Renal cortex interstitium (tissue), 15 donors: ENCODE measurements at places on chromosomes 2 and 18.

- DNase-seq: peak; percentile 38
Observed at GRCh38 chr2:239881561-239882320, 143.4 kb downstream of the NDUFA10 start.

DNA sequence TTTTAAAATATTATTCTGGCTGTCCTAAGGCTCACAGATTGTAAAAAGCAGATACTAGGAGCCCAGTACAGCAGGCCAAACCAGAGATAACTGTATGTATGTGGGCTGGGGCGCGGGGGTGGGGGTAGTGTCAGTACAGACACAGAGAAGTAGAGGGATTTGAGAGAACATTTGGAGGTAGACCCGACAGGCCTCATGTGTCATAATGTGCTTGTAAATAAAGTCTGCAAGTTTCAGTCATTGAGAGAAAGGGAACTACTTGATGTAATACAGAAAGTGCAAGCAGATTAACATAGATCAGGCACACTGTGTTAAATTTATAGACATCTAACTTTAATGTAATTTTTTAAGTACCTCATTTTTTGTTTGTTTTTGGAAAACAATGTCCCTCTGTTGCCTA, 7.4 kb upstream of the POLI start:
- DNase-seq: no peak

DNA sequence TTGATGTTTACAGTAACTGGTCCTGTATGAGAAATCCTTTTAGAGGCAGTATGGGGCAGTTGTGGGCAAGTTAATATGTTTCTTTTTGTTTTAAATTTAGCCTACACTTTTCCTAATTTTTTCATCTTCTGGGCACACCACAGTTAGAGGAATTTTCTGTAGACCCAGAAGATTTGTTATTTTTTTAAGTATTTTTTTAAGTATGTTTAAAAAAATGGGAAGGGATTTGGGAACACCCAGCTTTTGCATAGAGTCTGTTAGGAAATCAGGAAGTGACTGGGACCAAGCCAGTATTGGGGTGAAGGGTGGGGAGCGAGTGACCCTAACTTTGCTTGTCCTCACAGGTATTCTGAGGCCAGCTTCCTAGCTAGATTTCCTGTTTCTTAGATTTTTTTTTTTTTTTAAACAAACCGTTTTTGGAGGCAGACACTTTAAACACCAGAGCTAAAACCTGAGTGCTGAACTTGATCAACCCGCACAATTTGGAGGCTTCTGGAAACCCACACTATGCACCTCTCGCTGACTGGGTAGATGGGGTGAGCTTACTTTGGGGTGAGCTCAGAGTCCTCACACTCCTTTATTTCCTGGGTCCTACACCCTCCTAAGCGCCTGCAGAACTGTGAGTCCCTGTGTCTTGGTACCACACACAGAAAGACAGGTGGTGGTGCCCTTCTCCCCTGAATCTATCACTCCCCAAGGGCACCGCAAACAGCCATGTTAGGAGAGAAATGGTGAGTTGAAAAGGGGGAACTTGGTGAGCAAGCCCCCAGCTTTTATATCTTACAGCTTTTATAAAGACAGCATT, 5.2 kb downstream of the GATA6 start:
- no peak for DNase-seq

- DNase-seq: no peak
Observed at GRCh38 chr2:102266204-102266603, 45.2 kb upstream of the IL1RL1 start.

- no peak for DNase-seq
Observed at GRCh38 chr2:177331466-177331997, 61.0 kb upstream of the AGPS start.

- DNase-seq: no peak
Observed at GRCh38 chr2:234426616-234427015, 70.3 kb downstream of the ARL4C start.

DNA sequence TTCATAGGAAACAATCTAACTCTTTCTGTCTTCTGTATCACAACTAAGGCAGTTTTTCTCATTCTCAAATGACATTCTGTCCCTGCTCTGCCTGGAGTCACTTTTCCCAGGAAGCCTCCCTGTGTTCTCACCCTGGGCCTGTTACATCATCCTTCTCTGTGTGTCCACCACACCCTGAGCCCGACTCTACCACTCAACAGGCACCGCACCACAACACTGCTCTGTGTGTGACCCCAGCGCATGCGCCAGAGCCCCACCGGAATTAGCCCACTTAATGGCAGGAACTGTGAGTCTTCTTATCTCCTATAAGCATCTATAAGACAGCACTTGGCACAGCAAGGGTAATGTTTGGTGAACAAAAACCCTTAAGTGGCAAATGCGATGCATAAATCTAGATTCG, 32.3 kb downstream of the TGFBRAP1 start:
- DNase-seq: no peak

DNA sequence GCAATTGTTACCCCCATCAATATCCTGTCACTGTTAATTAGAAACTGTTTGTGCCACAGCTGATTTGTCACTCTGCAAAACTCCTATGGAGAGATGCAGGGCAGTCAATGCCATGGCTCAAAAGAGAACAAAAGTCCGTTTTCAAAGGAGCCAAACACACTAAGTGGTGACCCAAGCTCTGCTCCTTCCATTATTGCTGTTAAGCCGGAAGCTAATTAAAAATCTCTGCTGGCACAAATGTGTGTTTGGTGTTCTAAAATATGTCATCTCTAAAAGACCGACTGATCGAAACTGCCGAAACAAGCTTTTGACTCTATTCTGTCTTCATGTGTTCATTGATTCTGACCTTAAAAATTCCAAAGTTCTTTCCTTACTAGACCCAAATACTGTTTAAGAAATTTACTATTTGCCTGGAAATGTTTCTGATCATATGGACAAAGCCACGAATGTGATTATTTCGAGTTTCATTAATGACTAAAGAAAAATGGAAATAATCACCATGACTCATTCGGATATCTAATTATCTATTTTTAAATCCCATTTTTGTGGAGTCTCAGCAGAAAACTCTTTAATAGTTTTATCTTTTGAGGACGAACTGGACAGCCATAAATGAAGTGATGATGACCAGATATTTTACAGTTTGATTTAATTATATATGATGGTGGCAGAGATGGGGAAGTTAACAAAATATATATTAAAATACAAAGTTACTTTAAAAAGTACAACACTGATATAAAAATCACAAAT, 287.6 kb downstream of the SOCS6 start:
- DNase-seq: no peak

DNA sequence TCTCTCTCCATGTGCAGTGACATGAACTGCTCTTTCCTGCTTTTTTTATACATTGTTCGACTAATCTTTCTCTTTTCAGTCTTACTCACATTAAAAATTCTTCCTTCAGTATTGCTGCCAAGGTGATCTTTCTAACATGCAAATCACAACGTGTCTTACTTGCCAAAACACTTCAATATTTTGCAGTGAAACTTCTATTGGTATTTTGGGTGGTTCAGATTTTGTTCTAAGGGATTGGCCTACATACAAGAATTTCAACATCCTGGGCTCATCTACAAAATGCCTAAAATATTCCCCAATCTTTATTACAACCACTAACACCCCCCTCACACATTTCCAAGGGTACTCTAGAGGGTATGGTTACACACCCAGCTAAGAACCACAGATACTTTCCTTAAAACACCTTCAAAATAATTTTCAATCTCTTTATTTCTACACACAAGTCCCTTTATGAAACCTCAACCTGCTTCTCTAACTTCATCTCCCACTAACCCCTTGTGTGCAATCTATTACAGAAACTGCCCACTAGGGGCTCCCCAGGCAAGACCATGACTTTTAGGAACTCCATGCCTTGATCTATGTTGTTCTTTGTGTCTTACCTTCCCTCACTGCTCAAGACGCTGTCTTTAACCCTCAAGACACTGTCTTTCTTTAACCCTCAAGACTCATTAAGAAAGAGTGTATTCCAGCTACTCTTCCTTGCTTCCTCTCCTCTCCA, 50.9 kb downstream of the COL3A1 start:
- no peak for DNase-seq

DNA sequence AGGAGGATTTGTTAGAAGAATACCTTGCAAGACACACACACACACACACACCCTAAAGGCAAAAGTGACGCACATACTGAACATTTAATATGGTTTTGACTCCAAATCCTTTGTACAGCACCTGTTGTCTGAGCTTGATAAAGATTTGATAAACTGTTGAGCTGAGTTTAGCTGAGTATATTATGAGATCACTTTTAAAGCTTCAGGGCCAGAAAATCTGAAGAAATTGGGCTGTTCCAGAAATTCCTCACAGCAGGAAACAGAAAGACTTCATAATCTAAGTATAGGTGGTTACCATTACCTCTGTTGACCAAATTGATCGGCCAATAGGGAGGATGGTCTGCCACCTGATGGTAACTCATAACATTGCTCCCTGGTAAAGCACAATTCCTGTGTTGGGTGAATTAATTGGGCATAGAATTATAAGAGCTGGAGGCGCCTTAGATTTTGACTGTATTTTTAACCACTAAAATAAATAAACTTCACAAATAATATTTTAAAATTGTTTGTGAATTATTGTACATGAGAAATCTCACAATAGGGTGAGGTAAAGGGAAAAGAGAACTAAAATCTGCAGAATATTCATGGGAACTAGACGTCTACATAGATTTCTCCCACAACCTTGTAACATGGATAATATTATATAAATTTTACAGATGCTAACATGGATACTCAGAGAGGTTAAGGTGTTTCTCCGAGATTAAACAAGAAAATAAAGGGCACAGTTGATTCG, 21.8 kb upstream of the RPIA start:
- no peak for DNase-seq

GRCh38 chr18:76386886-76387285, 108.2 kb downstream of the ZNF516 start:
- DNase-seq: no peak

DNA sequence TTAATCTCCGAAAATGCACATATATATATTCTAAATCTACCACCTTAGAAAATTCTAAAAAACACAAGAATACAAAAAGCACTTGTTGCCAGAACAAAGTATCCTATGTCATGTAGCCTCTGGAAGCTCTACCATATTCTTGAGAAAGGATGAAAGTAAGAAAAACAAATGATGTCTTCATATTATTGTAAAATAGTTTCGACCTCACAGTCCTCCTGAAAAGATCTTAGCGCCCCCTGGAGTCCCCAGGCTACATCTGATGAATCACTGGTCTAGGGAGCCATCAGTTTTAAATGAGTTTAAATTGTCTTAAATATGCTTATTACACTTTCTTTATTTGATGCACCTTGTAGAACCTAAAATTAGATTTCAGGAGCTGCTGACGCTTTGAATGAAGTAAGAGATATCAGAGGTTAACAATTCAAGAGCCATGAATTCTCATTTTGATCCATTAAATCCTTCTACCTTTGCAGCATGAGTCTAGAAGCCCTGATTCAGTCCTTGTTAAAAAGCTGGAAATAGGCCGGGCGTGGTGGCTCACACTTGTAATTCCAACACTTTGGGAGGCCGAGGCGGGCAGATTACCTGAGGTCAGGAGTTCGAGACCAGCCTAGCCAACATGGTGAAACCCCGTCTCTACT, 138.8 kb downstream of the MCFD2 start:
- DNase-seq: peak; percentile 20

- DNase-seq: no peak
Observed at GRCh38 chr2:61090386-61090921, 24.8 kb downstream of the SANBR start.

DNA sequence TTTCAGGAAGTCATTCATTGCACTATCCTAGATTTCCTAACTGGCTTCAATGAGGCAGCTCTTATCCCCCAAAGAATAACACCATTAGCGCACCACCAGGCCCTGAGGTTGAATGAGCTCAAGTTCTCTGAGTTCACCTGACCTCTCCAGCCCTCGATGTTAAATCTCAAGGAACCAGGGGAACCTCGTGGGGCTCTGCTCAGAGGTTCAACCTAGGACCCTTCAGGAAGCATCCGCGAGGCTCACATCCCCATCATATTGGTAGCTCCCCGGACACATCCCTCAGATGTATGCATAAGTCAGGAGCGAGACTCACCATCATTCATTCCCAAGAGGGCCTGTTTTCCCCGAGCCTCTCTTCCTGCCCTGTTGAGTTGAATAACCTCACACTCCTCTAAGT, 145.6 kb upstream of the KLHL29 start:
- no peak for DNase-seq

GRCh38 chr2:176097820-176098365, 1.7 kb upstream of the HOXD12 start:
- DNase-seq: no peak

DNA sequence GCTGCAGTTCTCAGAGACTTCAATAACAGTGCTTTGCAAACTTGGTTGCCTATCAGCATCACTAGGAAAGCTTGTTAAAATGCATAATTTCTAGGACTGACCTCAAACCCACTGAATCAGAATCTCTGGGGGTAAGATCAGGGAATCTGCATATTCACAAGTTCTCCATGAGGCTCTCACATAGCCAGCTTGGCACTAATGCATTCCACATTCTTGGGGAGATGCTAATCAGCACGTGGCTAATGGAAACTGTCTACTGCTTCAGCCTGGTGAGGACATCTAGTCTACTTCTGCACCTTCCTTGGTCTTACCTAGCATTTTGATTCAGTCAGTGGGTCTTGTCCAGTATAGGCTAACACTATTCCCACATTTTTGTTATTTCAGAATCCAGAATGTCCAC, 56.3 kb downstream of the RBKS start:
- DNase-seq: no peak

- no peak for DNase-seq
Observed at GRCh38 chr2:132470746-132471145, 54.1 kb downstream of the GPR39 start.

DNA sequence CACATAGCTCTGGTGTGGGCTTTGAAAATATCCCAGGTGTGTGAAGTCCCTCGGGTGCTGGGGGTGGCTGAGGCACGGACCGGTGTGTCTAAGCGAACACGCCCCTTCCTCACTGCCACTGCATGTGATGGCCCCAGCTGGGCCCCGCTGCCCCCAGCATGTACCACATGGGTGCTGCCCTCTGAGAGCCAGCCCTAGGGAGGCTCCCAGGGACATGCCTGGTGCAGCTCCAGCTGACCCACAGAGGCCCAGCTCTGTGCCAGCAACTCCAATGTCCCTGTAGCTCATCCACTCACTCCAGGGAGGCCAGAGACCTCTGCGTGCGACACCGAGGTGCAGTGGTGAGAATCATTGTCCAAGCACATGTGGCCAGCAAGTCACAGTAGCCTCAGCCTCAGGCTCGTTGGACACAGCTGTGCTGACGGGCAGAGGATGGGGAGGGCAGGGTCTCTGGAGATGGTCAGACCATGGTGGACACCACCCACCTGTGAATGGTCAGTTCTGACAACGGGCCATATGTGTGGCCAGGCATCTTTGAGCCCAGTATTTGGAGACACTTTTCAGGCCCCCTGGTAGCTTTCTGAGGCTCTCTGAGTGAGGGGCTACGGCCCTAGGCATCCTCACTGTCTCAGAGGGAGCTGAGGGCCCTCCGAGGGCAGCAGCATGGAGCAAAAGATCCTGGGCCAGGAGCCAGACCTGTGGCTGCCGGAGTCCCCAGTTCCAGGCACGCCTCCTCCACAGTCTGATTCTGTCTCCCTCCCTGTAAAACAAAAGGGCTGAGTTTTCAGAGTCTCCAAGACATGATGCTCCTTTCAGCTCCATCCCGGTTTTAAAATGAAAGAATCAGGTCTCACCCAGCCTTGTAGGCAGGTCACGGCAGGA, 220.7 kb downstream of the NDUFA10 start:
- DNase-seq: no peak

- no peak for DNase-seq
Observed at GRCh38 chr2:241432824-241433448, 75.4 kb downstream of the STK25 start.
